ENCODE measurements at places on chromosomes 13 and 19. TPM values are rescaled to one million over a fixed set of nuclear protein-coding genes. Genes with fewer than 3 reads are reported as not detected.

POSTN gene
- not detected for total RNA-seq

ANGPTL4 gene
- 297 TPM for total RNA-seq

ZNF878 gene
- not detected for total RNA-seq

CEBPA gene
- 11.2 TPM for total RNA-seq

FCER2 gene
- total RNA-seq = not detected

GRAMD1A gene
- total RNA-seq = 108 TPM

NOTCH3 gene
- 8.7 TPM for total RNA-seq

FCHO1 gene
- total RNA-seq = 19.5 TPM

CYSLTR2 gene
- not detected for total RNA-seq

PSG7 gene
- total RNA-seq = not detected

MUC16 gene
- total RNA-seq = not detected

ZNF724 gene
- 0.26 TPM for total RNA-seq

OR10H1 gene
- not detected for total RNA-seq

CDC42EP5 gene
- 0.18 TPM for total RNA-seq

LIM2 gene
- not detected for total RNA-seq

TNPO2 gene
- 40.2 TPM for total RNA-seq

DAND5 gene
- not detected for total RNA-seq

OLFM4 gene
- total RNA-seq = not detected

STX10 gene
- 59.8 TPM for total RNA-seq

ZNF480 gene
- 18.2 TPM for total RNA-seq

TUBB4A gene
- total RNA-seq = 6.5 TPM

ZNF541 gene
- total RNA-seq = not detected

CARS2 gene
- 57.1 TPM for total RNA-seq

CGB2 gene
- 0.41 TPM for total RNA-seq

ZNF616 gene
- 1.2 TPM for total RNA-seq

C19orf73 gene
- 1.8 TPM for total RNA-seq

ERICH4 gene
- not detected for total RNA-seq

SRRM5 gene
- total RNA-seq = 0.98 TPM

CCNE1 gene
- total RNA-seq = 25.1 TPM

FSD1 gene
- total RNA-seq = 8.6 TPM

ZNF284 gene
- total RNA-seq = 0.50 TPM

IL12RB1 gene
- not detected for total RNA-seq

ETFB gene
- 235 TPM for total RNA-seq

SERPINE3 gene
- not detected for total RNA-seq

ZMYM5 gene
- total RNA-seq = 8.1 TPM

MARCHF2 gene
- total RNA-seq = 16.4 TPM

ATP4A gene
- total RNA-seq = not detected

GJB6 gene
- not detected for total RNA-seq

ANGPTL8 gene
- not detected for total RNA-seq

PRKCG gene
- 5.9 TPM for total RNA-seq

ZIC2 gene
- 8.1 TPM for total RNA-seq

MCEMP1 gene
- not detected for total RNA-seq

LYPD5 gene
- total RNA-seq = 0.09 TPM

NUMBL gene
- 74.4 TPM for total RNA-seq

TEAD2 gene
- total RNA-seq = 20.4 TPM

FREM2 gene
- total RNA-seq = not detected

PTPRH gene
- total RNA-seq = 5.8 TPM

OR7G1 gene
- not detected for total RNA-seq

CCDC70 gene
- total RNA-seq = not detected

LENG1 gene
- 8.4 TPM for total RNA-seq

ING1 gene
- 11.2 TPM for total RNA-seq

EFNA2 gene
- 2.9 TPM for total RNA-seq

CNFN gene
- 35.4 TPM for total RNA-seq

C3 gene
- 47.6 TPM for total RNA-seq

LRP3 gene
- total RNA-seq = 49.7 TPM

C13orf46 gene
- not detected for total RNA-seq
